ENCODE measurements at places on chromosomes 5 and 9. TPM values are rescaled to one million over a fixed set of nuclear protein-coding genes. Genes with fewer than 3 reads are reported as not detected.

Gene ZNF618
- 4.9 TPM for total RNA-seq

DNA sequence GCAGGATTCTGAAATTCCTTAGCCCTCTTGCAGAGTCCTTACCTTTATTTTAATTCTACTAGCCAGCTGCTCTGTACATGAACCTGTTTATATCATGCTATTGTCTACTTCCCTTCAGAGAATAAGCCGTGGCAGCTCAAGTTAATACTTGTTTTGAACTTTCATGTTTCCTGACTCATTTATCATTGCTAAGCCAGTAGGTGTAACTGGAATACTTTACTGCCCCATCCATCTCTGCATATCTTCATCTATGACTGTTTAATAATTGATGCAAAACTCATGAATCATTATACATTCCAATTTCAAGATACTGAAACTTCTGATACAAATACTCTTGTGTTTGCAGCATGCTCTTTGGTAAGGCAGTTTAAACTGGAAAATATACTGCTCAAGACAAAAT lies 174.7 kb downstream of the PPP2R2B start:
- no peak for DNase-seq

GRCh38 chr5:115501464-115502210 lies 42.9 kb downstream of the FEM1C start:
- DNase-seq: no peak

DNA sequence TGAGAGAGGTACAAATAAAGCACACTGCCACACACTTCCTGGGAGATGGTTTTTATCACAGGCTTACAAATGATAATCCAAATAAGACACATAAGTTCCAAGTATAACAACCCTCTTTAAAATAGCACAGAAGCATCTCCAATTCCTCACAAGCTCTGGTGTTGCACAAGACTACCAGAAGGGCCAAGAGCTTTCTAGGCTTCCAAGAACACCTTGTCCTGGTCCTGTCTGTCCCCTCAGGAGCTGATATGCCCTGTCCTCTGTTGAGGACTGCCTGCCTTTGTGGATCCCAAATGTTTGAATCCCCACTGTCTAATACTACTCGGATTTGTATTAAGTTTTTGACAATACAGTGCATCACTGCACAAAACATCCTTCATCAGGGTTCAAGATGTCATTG lies 110.1 kb downstream of the SPOCK1 start:
- DNase-seq: no peak

Gene MYOT
- total RNA-seq: not detected

Gene XRCC4
- total RNA-seq: 21.5 TPM

DNA sequence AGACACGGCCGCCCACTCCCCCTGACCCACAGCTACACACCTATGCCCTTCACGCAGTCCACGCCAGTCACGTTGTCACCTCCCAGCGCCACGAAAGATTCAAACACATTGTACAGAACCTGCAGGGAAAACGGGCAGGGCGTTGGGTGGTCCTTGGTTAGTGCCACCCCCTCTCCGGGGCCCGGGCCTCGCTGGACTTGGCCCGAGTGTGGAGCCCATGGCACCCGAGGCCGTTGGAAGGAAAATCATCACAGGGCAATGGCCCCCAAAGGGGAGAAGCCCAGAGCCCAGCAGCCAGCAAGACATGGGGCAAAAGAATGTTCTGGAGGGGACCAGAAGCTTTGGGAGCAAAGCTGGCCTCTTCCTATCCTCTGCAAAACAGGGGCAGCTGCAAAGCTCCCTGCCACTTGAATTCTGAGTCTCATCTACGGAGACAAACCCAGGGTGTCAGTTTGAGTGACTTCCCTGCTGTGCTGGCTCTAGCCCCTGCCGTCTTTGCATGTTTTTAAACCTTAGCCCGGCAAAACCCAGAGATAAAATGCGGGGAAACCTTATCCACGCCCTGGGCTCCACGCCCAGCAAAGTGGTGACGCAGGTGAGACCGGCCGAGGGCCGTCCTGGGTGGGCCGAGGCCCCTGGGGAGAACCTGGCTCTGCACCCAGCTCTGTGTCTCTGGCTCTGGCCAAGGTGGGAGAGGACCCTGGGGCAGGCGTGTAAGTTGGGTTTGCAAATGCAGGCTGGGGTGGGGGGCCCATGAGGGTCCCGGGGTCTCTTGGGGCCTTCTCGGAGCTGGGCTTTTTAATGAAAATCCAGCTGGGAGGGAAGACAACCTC lies 38.9 kb downstream of the SLC9A3 start:
- DNase-seq: no peak

Gene CD180
- not detected for total RNA-seq

GRCh38 chr5:98402130-98402529 lies 371.3 kb upstream of the RGMB start:
- DNase-seq: no peak

Gene SVEP1
- 0.41 TPM for total RNA-seq

- no peak for DNase-seq
Measured at GRCh38 chr9:127366594-127366993, 30.4 kb upstream of the SLC2A8 start.

DNA sequence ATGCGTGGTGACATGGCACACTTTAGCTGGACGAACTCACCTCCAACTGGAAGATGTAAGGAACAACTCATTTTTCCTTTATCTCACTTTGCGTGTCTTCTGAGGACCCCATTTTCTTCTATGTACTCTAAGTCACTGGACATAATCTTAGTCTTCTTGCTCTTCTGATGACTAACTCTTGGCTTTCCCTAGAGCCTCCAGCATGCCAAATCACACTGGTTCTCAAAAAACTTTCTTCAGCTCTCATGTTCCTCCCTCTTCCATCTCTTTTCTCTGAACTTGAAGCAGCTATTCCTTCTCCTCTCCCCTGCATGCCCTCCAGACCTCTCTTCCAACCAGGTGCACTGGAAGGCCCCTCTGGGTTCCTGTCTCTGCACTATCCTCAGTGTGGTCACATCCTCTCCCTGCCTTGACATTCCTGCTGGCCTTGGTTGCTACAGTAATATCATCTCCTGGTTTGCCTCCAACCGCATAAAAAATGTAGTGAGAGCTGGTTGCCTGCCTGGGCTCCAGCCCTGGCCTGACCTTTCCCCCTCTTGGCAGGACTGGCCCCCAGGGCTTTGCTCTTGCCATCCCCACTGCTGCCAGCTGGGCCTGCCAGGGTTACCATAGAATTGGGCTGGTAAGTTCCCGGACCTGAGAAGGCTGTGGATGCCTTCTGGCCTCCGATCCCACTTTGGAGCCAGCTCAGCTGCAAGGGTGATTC lies 44.8 kb upstream of the BNC2 start:
- no peak for DNase-seq

Gene DBN1
- 153 TPM for total RNA-seq

- no peak for DNase-seq
Measured at GRCh38 chr5:68946728-68947127, 147.1 kb upstream of the SLC30A5 start.

GRCh38 chr5:157681048-157681447 lies 9.7 kb downstream of the C5orf52 start:
- DNase-seq: no peak

Gene HK3
- total RNA-seq: 1.6 TPM

GRCh38 chr5:134524272-134524825 lies 1.1 kb upstream of the JADE2 start:
- peak; percentile 89 for DNase-seq

Gene CCL28
- total RNA-seq: not detected

DNA sequence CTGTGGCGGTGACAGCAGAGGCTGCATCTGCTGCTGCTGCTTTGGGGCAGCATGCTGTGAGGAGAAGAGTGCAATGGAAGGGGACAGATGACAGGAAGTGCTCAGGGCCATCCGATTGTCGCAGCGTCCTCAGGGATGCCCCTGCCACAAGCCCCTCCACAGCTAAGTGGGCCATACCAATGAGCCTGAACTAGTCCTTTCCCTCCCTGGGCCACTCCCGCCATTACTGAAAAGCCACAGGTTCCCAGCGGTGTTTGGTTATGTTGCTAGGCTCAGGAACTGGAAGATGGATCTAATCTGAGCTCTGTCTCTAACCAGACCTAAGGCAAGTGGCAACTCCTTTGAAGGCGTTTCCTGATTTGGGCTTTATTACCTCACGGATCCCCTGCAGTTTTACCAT lies 109.2 kb downstream of the GAPVD1 start:
- DNase-seq: no peak

GRCh38 chr5:113663879-113664541 lies 150.5 kb downstream of the YTHDC2 start:
- peak; percentile 67 for DNase-seq

- DNase-seq: no peak
Measured at GRCh38 chr5:137621861-137622823, 113.7 kb downstream of the KLHL3 start.

- DNase-seq: peak; percentile 16
Measured at GRCh38 chr9:92402360-92402759, 2.0 kb downstream of the OGN start.

Gene CORO2A
- 2.1 TPM for total RNA-seq

- no peak for DNase-seq
Measured at GRCh38 chr5:55343609-55344008, 35.8 kb downstream of the MTREX start.

Gene SHLD3
- 3.6 TPM for total RNA-seq

DNA sequence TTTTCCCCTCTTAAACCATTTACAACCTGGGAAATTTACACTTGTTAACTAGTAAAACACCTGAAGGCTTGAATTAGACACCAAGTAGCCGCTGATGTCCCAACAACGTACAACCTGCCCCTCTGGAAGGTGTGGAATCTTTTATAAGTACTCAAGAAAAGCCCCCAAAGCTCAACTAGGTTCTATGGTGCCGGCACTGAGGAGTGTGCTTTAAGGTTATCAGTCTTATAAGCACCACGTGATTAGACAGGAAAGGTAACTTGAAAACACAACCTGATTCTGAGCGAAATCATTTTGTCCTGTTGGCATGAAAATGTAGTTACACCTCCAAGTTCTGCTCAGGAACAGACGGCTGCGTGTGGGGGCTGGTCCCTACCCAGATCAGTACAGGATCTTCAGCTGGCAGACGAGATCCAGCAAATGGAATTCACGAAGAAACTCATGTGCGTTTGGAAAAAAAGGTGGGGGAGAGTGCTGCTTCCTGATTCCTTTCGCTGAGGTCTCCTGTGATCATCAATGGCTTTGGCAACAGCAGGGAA lies 195.5 kb downstream of the MEF2C start:
- no peak for DNase-seq

GRCh38 chr5:143002459-143003327 lies 232.5 kb downstream of the ARHGAP26 start:
- peak; percentile 81 for DNase-seq

- no peak for DNase-seq
Measured at GRCh38 chr5:140637371-140638100, 1.7 kb upstream of the TMCO6 start.

Gene RMRP
- total RNA-seq: 4,639 TPM

- no peak for DNase-seq
Measured at GRCh38 chr5:151085517-151086041, 4.7 kb upstream of the TNIP1 start.

GRCh38 chr9:91948597-91949391 lies 1.2 kb downstream of the ROR2 start:
- peak; percentile 33 for DNase-seq

GRCh38 chr5:40073927-40074326 lies 605.8 kb upstream of the PTGER4 start:
- no peak for DNase-seq

Gene SET
- total RNA-seq: 655 TPM

DNA sequence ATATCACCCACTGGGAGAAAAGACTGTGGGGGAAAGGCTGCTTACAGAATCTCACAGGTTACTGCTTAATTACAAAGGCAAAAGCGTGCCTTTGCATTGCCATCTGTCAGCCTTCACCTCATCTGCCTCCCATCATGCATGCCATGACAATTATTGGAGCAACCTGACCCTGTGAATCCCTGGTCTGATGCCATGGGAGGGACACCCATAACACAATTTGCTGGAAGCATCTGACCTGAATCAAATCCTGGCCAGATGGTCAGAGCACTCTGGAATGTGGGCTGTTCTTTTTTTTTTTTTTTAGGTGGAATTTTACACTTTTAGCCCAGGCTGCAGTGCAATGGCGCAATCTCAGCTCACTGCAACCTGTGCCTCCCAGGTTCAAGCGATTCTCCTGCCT lies 11.6 kb upstream of the RETREG1 start:
- DNase-seq: no peak

DNA sequence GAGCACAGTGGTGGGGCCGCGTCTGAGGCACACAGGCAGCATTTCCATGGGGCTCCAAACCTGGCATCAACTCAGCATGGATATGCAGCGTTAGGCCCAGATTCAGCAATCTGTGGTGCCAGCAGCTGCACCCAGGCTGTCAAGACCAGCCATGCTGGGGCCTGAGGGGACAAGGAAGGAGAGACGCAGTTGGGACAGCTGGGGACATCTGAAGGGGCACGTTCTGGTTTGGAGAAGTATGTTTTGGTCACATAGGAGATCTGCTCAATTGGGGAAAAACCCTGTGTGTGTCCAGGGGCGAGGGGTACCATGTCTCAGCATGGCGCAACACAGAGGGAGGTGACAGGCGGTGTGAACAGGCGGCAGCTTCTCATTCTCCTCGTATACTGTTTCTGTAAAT lies 66.6 kb upstream of the ECM2 start:
- DNase-seq: no peak

Gene KIF12
- total RNA-seq: not detected

DNA sequence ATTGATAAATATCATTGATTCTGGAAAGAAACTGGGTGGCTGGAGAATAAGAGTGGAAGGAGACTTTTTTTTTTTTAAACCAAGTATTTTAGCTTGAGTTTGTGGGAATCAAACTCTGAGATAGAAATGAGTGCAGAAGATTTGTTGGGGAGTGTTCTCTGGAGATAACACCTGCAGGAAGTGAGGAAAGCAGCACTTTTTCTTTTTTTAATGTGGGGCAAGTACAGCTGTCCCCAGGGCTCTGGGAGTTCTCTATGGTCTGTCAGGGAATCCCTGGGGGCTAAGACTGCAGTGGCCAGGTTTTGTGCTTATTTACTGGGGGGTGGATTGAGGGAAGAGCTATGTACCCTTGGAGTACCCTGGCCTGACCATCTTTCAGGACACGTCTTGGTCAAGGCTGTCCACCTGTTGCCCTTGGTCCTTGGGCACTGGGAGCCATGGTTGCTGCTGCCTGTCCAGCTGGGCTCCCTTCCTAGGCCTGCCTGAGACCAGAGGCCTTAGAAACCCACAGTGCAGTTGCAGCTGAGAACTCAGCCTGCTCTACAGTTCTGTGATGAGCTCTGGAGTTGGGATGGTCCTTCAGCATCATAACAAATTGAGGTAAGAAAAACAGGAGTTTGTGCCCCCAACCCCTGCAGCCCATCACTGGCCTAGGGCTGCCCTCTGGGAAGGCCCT lies 85.8 kb downstream of the PHAX start:
- DNase-seq: no peak

DNA sequence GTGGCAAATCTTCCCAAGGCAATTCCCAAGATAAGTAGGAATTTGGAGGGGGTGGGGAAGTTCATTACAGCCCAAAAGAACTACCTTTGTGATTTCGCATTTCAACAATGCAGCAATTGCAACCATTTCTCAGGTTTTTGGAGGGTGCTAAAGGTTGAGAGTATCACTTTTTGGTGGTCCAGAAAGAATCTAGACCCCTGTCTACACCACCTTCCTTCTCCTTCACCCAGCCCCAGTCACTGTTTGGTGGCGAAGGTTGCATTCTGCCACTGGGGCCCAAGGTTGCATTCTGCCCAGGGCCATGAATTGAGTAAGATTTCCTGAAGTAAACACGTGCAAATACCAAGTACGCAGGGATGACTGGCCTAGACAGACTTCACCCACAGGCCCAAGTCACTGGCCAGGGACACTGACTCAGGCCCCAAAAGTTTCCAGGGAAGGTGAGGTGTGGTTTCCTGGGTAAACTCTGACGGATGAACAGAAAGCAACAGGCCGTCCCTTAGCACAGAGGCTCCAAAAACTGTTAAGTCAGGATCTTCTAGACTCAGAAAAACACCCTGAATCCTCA lies 5.7 kb downstream of the PDE6A start:
- DNase-seq: peak; percentile 86

- DNase-seq: no peak
Measured at GRCh38 chr5:39526914-39527477, 102.2 kb upstream of the DAB2 start.
